Hepatocyte (in vitro differentiated cells): ENCODE measurements at places on chromosomes 11 and 22. TPM values are rescaled to one million over a fixed set of nuclear protein-coding genes. Genes with fewer than 3 reads are reported as not detected.

DNA sequence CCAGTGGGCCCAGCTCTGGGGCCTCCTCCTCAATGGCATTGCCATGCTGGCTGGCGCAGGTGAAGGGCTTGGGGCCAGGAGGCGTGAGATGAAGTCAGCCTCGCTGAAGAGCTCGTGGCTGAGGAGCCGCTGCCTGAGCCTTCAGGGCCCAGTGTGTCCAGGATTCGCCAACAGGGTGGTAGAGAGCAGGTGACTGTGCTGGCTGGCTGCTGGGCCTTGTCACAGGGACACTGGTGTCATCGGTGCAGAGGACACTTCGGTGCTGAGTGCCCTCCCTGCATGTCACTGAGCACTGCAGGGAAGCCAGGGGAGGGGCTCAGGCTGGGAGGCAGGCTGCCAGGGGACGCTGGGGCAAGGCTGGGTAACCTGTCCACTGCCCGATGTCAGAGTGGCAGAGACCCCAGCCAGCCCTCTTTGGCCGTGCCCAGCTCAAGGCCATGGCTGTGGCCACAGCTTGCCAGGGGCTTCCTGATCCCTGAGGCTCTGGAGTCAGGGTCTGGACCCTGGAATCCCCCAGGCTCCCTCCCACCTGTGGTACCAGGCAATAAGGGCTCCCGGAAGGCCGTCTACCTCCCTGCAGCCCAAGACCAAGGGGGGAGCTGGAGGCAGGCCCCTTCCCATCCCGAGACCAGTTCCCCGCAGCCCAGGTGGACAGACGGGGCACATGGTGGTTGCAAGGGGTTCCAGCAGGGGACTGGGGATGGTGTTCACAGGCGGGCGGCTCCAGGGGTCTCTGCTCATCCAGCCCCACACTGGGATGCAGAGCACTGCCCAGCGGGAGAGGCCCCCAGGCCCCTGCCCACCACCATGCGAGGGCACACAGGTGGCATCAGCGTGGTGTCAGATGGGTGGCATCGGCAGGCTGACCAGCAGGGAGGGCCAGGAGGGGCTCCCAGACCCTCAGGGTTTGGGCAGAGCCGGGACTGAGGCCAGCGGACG lies 63.9 kb downstream of the ARFGAP3 start:
- DNase-seq, result no peak

Gene OR4C3
- not detected in 2 replicates for total RNA-seq

- no peak for DNase-seq
These were observed 309.3 kb downstream of the SOX6 start for GRCh38 chr11:16047073-16047472.

Gene IL10RA
- total RNA-seq, result 0.28 and 2.3 TPM in 2 replicates

GRCh38 chr11:70862093-70862492 lies 390.3 kb downstream of the SHANK2 start:
- no peak for DNase-seq

Gene C11orf87
- total RNA-seq, result 0.13 and 0.52 TPM in 2 replicates

DNA sequence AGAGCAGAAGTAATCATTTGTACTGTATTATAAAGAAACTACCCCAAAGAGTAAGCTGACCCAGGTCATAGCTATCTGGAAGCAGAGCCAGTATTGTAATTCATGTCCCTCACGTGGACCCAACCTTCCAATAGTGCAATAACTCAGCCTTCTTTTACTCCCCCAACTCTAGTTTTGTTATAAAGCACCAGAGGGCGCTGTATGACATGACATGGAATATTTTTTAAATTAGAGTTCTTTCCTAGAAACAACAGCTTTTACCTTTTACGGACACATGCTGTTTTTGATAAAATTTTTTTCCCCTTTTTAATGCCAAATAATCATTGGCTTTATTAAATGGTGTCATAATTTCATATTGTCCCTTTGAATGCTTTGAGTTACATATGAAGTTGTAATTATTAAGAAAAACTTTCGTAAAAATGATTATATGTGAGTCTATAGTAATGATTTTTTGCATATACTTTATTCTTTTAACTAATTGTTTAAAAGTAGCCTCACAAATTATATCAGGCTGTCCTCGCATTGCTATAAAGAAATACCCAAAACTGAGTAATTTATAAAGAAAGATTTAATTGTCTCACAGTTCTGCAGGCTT lies 76.9 kb downstream of the DKK3 start:
- peak; percentile 75 for DNase-seq

GRCh38 chr11:77143405-77144020 lies 15.5 kb downstream of the MYO7A start:
- no peak for DNase-seq

DNA sequence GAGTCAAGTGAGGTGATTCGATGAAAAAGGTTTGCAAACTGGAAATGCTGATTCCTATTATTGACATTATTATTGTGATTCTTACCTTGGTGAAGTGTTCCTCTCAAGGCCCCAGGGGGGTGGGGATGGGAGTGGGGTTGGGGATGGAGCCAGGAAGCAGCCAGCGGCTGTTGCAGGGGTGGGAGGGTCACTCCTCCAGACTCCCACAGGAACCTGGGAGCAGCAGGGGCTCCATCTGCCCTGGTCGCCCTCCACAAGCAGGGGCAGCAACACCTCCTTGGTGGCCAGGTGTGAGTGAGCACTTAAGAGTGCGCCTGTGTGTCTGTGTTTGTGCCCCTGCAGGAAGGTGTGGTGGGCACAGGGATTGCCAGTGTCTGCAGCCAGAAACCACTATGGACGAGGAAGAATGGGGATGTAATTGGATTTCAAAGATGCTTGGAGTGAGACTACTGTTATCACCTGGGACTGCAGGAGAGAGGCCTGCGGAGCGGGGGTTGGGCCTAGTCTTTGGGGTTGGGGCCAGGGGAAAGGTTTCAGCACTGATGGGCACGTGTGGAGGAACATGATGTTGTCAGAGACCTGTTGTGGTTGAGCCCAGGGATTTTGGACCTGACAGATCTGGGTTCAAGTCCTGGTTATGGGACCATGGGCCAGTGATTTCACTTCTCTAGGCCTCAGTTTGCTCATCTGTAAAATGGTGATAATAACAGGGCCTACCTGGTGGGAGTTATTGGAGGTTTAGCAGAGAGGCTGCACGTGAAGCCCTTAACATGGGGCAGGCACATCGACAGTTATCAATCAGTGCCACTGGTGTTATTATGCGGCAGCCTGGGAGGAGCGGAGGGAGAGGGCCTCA lies 3.6 kb upstream of the TP53I11 start:
- DNase-seq, result no peak

Gene OR2AT4
- total RNA-seq, result 0.07 TPM in 1 of 2 replicates, not detected in the other

- peak; percentile 19 for DNase-seq
These were observed 1.1 kb downstream of the EED start for GRCh38 chr11:86245369-86246292.

GRCh38 chr11:102611291-102611690 lies 13.8 kb downstream of the MMP20 start:
- DNase-seq, result no peak

GRCh38 chr11:61337706-61338470 lies 4.9 kb downstream of the TKFC start:
- DNase-seq, result no peak

DNA sequence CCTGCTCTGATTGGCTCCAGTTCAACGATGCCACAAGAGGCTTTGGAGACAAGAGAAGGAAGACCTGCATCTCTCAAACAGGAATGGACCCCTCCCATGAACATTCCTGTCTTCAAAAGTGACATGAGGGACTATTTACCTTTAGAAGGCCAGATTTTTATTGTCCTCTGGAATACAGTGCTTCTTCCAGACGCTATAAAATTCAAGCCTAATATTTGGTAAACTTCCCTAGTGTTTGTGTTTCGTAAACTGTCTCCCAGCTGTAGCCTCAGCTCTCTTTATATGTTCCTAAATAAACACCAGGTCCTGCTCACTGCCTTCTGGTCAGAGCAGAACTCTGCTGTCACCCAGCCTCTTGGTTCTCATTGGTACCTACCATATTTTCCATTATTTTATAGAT lies 157.8 kb downstream of the CCDC34 start:
- DNase-seq, result no peak

Gene SEPTIN3
- total RNA-seq, result 1.5 and 2.2 TPM in 2 replicates

DNA sequence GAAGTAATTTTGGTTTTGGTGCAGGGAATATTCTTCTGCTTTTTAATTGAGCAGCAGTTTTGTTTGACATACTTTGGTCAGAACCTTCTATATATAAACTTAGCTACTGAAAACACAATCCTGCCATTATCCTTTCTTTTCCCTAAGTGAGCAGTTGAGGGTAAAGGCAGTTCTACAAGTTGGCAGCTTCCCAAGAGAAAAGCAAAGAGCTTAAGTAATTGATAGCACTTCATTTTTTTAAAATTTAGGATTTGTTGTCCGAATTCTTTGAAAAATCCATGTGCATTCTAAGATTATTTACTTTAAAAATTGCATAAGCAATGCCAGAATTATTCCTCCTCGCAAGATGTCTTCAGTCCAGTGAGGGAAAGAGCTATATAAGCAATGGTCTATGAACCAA lies 1394.1 kb downstream of the FAM181B start:
- DNase-seq, result no peak

DNA sequence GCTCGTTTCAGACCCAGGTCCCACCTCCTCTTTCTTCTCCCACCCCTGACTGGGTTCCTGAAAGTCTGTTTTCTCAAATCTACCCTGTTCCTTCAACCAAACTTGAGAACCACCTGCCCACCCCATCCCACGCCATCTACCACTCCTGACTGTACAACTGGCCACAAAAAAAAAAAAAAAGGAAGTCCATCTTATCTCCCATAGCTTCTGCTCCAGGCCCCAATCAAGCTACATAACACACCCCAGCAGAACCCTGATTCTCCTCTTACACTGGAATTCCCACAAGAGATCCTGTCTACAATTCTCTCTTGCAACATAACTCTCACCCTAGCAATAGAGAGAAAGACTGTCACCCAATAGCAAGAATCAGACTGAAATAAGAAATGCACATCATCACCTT lies 39.2 kb upstream of the CHST1 start:
- no peak for DNase-seq

Gene FGF3
- total RNA-seq, result not detected in 2 replicates

Gene OR8D4
- 0.90 and 1.1 TPM in 2 replicates for total RNA-seq

GRCh38 chr11:75946531-75947530 lies 131.8 kb downstream of the UVRAG start:
- peak; percentile 6 for DNase-seq

DNA sequence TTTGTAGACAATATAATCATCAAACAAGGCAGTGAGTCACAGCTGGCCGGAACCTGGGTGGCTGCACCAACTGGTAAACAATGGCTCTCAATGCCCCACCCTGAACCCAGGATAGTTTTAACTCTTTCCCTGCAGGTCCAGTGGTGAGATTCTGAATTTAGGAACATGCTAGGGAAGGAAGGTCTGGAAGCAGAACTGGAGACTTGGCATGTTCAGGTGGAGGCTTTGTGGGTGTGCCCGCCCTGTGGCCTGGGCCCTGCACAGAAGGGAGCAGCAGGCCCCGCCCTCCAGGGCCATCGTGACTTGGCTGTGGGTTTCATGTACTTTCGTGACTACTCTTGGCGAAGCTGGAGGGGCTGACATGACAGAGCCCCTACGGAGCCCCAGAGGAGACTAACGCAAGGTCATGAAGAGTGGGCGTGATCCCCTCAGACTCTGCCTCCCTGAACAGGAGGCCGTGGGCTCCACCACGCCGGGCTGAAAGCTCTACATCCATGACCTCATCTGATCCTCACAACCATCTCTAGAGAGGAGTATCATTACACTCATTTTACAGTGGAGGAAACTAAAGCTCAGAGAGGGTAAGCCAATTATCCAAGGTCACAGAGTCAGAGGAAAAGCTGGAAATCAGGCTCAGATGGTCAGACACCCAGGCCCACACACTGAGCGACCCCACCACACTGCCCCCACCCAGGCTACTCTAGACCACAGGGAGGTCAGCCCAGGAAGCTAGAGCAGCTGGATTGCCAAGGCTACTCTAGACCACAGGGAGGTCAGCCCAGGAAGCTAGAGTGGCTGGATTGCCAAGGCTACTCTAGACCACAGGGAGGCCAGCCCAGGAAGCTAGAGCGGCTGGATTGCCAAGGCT lies 27.3 kb downstream of the MAFF start:
- DNase-seq, result no peak

DNA sequence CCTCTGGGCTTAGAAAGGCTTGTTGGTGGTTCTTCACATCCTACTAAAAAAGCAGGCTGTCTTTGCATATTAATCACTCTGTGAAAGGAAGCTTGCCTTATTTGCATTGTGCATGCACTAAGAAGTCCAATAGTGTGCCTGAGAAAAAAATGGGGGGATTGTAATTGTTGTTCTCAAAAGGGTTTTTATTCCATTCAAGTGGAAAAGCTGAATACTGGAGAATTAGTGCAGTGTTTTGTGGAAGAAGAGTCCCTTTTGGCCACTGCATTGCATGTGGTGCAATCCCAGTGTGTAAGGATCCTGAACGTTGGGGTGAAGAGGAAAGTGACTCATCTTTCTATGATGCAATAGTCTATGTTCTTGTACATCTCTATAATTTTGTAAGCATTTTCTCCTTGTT lies 16.5 kb downstream of the NCAM1 start:
- DNase-seq, result peak; percentile 27

GRCh38 chr11:66902486-66903177 lies 45.8 kb downstream of the LRFN4 start:
- DNase-seq, result no peak

DNA sequence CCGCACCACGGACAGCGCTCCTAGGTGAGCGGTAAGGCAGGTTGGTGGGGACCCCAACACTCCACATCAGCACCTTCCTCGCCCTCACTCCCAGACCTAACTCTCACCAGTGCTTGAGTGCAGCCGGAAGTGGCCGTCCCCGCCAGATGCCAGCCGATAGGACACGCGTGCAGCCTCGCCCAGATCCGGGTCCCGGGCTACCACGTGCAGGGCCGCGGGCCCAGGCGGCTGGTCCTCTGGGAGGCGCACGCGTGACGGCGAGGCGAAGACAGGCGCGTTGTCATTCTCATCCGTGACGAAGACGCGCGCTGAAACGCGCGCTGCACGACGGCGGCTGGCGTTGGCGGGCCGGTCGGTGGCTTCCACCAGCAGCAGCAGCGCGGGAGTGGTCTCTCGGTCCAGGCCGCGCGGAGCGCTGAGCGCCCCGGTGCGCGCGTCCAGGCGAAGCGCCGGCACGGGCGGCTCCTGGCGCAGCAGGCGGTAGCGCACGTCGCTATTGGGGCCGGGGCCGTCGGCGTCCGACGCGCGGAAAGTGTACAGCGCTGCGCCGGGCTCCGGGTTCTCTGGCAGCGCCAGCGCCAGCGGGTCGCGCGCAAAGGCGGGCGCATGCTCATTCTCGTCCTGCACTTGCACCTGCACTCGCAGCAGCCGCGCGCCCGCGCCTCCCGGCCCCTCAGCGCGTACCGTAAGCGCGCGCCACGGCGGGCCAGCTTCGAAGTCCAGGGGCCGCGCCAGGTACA lies 10.8 kb upstream of the TPP1 start:
- peak; percentile 45 for DNase-seq

Gene OR52I2
- not detected in 2 replicates for total RNA-seq

Gene OR4D10
- total RNA-seq, result not detected in 2 replicates

Gene TRIM51G
- total RNA-seq, result not detected in 2 replicates

Gene RAB3IL1
- total RNA-seq, result 9.1 and 10.8 TPM in 2 replicates
